ENCODE measurements at places on chromosomes 1 and 21. TPM values are rescaled to one million over a fixed set of nuclear protein-coding genes. Genes with fewer than 3 reads are reported as not detected.

Gene MX2
- 1.8 TPM for total RNA-seq

Gene COL9A2
- 7.1 TPM for total RNA-seq

Gene LRRC8C
- 8.3 TPM for total RNA-seq

Gene ANKRD34A
- 0.73 TPM for total RNA-seq

Gene DEGS1
- 71.8 TPM for total RNA-seq

Gene CLCNKA
- under 0.01 TPM for total RNA-seq

Gene KPRP
- total RNA-seq, result not detected

Gene MASP2
- not detected for total RNA-seq

Gene TTC34
- total RNA-seq, result 0.15 TPM

Gene CD52
- not detected for total RNA-seq

Gene ANXA9
- total RNA-seq, result 0.17 TPM

Gene SELL
- 0.15 TPM for total RNA-seq

Gene TIE1
- total RNA-seq, result 0.17 TPM

Gene FCRLB
- 2.0 TPM for total RNA-seq

Gene KCNJ9
- total RNA-seq, result not detected

Gene NBPF6
- total RNA-seq, result not detected

Gene DNALI1
- total RNA-seq, result 5.5 TPM

Gene BRINP2
- total RNA-seq, result not detected

Gene LRRC53
- total RNA-seq, result not detected

Gene RIPPLY3
- total RNA-seq, result not detected

Gene UQCRH
- total RNA-seq, result 196 TPM

Gene KIF26B
- 0.87 TPM for total RNA-seq

Gene LCE2B
- not detected for total RNA-seq

Gene SEC22B
- total RNA-seq, result 66.5 TPM

Gene CLCA4
- not detected for total RNA-seq

Gene HLX
- total RNA-seq, result 2.6 TPM

Gene RIT1
- total RNA-seq, result 33.4 TPM

Gene LIPI
- not detected for total RNA-seq
